GDM1 (cell line): ENCODE measurements at places on chromosomes 2 and 18.
A peak's percentile ranks its signal among the peaks of the same experiment; 100 is the strongest.

- no peak for DNase-seq
These were observed 23.3 kb downstream of the GNLY start for GRCh38 chr2:85717308-85718008.

DNA sequence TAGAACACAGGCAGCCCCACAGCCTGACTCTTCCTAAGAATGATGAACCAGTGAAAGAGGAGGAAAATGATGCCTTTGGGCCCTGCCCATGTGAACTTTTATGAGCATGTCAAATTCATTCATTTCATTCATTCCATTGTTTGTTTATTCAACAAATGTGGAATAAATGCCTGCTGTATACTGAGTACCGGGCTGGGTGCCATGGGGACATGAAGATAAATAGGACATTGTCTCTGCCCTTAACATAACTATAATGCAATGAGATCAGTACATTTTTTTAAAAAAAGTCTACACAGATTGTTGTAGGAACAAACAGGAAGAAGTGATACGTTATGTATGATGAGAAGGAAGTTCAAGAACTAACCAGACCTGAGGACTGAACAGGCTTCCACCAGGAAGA, 14.7 kb downstream of the MREG start:
- no peak for DNase-seq

GRCh38 chr2:3169106-3169870, 208.3 kb downstream of the EIPR1 start:
- no peak for DNase-seq

DNA sequence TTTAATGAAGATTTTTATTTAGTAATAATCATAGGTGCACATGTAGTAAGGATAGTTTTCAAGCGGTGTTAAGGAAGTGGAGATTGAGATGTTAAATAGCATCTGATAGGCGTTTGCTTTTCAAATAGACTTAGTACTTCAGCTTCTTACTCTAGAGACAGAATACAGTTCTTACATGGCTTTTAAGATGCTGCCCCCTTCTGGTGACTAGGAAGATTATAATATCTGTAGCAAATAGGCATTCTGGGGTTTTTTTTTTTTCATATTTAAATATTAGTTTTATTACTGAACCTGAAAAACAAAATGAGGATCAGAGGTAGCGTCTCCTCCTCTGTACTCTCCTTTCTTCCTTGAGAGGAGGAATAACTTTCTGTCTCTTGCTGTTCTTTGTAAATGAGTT, 100.2 kb downstream of the AGAP1 start:
- no peak for DNase-seq

DNA sequence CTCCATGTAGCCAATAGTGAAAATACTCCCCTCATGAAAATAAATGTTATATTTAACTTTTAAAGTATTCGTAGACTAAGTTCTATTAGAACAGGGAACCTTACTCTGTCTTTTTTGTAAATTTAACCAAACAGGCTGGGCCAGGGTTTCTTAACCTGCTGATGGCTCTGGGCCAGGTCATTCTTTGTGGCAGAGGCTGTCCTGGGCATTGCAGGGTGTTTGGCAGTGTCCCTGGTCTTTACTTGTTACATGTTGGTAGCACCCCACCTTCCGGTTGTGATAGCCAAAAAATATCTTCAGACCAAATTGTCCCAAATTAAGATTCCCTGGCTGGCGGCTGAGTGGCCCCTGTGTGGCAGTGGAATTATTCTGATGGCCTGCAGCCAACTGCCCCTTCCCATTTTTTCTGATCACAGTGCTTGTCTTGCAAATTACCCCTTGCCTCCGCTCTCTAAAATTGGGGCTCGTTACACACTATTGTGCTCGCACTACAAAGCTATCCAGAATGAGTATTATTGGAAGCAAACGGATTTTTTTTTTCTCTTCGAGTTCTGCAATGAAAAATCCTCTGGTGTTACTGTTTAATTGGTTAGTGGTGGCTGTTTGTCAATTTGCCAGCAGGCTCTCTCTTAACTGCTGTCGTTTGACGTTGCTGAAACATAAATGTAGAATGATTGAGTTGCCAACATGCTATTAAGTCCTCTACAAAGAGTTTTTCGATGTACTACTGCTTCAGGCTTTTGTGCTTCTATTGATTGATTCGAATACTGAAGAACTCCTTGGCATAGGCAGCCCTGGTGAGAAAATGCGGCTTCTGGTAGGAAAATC, 216.9 kb downstream of the SH3RF3 start:
- DNase-seq: no peak

- DNase-seq: no peak
These were observed 42.3 kb downstream of the SLC4A1AP start for GRCh38 chr2:27705851-27706622.

DNA sequence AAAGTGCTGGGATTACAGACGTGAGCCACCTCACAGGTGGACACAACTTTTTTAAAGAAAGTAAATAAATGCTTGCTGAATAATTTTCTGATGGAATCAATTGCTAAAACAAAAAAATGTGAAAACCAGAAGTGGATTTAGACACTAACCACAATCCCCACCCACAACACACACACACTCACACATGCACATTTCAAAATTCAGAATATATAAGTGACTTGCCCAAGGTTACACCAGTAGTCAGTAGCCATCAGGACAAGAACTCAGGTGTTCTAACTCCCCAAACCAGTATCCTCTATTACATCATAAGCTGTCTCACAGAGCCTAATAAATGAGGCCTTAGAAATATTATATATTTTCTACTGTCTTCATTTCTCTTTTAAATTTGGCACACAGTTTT, 1923.6 kb upstream of the PIK3C3 start:
- no peak for DNase-seq

GRCh38 chr2:182666674-182667314, 49.3 kb upstream of the DNAJC10 start:
- DNase-seq: no peak

- no peak for DNase-seq
These were observed 87.7 kb downstream of the TMEM18 start for GRCh38 chr2:589281-590130.

GRCh38 chr2:12106440-12107080, 360.1 kb downstream of the LPIN1 start:
- no peak for DNase-seq

GRCh38 chr2:28436525-28437051, 43.9 kb downstream of the FOSL2 start:
- DNase-seq: no peak

DNA sequence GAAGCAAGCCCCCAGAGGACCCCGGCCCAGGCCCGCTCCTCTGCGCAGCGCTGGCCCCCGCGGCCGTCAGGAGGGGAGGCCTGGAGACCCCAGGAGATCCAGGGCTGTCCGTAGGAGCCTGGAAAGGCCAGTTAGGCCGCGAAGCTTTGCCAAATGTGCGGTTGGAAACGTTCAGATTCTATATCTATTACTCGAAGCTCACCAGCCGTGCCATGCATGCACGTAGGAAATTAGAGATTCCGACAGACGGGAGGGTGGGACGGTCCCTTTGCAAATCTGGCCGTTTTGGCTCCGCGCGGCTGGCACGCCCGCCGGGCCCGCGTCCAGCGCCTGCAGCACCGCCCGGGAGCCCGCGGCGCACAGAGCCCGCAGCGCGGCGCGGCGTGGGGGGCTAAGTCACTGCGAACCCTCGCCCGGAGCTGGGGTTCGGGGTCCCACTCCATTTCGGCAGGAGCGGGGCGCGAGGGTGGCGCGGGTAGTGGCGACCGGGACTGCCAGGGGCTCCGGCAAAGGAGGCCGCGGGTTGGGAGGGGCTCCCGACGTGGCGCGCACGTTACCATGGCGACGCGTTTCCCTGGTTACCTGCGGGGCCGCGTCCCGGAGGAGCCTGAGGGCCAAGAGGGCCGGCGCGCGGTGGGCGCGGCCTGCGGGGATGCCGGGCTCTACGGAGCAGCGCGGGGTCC, 488.6 kb upstream of the SMIM21 start:
- no peak for DNase-seq

DNA sequence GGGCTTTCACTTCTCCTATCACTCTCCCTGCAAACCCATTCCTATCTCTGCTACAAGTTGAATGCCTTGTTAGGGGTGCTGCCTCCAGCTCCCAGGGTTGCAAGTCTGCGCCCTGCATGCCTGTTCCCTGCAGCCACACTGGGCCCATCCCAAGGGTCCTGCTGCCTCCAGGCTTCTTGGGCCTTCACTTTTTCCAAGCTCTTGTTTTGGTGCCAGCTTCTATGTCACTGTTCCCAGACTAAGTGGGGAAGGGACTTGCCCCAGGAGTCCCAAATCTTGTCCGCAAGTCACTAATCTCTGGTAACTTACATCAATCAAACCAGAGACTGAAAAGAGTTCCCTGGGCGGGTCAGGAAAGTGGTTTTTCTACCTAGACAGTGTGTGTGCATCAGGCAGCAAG, 65.4 kb downstream of the ZCCHC2 start:
- no peak for DNase-seq

- DNase-seq: no peak
These were observed 83.1 kb downstream of the NBEAL1 start for GRCh38 chr2:203097735-203098134.

DNA sequence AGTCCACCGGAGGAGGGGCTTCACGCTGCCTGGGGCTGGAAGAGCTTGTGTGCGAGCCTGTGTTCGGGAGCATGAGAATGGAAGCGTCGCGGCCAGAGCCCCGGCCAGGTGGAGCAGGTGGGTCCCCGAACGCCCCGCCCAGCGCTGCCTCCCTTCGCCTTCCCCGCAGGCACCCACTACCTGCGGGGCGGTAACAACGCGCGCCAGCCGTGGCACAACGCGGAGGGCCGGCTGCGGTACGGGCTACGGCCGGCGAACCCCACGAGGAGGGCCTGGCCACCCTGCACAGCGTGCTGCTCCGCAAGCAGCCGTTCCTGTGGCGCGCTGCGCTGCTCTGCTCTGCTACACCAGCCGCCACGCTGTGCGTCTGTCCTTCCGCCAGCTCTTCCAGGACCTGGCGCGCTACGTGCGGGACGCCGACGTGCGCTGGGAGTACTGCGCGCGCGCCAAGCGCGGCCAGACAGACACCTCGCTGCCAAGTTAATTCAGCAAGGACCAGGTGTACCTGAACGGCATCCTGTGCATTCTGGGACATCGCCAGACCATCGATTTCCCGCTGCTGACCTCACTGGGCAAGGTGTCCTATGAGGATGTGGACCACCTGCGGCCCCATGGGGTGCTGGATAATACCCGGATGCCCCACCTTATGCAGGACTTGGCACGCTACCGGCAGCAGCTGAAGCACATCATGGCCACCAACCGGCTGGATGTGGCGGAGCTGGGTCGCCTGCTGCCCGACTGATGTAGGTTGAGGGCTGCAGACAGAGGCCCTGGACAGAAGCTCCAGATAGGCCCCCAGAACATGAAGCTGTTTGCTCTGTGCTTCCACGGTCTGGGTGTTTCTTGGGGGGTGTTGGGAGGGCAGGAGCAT, 200.6 kb downstream of the NAPG start:
- no peak for DNase-seq

- peak; percentile 36 for DNase-seq
These were observed 105.6 kb upstream of the CD302 start for GRCh38 chr2:159903443-159904126.

DNA sequence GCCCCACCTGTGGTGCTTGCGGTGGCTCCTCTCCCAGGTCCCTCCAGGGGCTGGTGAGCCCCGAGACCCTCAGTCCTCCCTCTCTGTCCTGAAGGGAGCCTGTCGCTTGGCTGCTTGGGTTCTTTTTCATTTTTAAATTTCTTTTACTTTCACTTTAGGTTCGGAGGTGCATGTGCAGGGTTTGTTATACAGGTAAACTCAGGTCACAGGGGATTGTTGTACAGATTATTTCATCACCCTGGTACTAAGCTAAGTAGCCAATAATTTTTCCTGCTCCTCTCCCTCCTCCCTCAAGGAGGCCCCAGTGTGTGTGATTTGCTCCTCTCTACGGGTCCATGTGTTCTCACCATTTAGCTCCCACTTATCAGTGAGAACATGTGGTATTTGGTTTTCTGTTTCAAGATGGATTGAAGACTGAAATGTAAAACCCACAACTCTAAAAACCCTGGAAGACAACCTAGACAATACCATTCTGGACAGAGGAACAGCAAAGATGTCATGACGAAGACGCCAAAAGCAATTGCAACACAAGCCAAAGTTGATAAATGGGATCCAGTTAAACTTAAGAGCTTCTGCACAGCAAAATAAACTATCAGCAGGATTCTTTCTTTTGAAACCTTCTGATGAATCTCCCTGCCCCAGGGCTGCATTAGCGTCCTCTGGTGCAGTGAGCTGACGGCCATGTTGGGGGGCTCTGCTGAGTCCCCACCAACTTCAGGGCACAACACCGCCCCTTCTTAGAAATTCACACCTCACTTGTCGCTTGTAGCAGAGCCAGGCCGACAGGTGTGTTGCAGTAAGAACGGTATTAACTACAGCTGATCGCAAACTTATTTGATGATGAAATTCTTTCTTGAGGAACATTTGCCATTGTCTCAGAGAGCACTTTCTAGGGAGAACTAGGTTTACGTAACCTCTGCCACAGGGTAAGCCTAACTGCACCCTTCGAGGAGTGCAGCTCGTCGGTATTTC, 135.3 kb downstream of the ZNF236 start:
- DNase-seq: no peak

GRCh38 chr2:27270670-27271069, 4.6 kb upstream of the DNAJC5G start:
- DNase-seq: no peak

- DNase-seq: peak; percentile 18
These were observed 344.8 kb downstream of the TGIF1 start for GRCh38 chr18:3794537-3795348.

DNA sequence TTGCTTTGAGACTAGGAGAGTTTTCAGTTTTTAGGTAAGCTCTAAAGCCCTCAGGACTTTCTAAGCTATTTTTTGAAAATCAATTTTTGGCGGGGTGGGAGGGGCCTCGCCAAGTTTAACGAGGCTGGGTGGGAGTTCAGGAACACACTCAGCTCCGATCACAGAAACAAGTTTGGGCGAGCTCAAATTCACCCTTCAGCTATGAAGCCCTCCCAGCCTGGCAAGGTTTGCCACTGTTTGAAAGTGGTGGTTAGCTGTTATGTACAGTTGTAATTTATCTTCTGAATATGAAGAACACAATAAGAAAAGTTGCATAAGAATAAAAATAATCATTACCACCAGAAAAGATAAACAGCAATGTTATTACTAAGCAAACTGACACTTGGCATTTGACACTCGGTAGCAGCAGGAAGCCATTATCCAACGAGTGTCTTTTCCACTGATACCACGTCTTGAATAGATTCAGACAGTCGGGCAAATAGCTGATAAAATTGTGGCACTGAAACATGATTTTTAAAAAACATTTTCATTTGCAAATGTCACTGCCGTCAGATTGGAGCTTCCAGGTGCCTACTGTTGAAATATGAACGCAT, 59.8 kb downstream of the KCTD1 start:
- DNase-seq: no peak

- no peak for DNase-seq
These were observed 285.1 kb upstream of the SLC14A2 start for GRCh38 chr18:45330170-45330594.

DNA sequence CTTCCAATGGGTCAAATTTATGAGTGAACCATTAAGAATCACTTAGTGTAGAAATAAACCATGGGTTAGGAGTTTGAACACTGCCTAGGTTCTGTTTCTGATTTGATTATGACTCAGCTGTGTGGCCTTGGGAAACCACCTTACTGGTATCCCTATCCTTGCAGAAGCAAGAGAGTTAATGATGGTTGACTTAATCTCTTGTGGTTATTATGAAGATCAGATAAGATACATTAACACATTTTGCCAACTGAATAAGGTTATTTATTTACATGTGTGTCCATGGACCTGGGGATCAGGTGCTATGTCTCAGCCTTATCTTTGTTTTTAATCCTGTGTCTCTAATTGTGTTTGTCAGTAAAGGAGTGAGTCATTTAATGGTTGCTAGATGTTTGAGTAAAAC, 5.4 kb upstream of the KCNJ13 start:
- DNase-seq: no peak

- no peak for DNase-seq
These were observed 368.4 kb downstream of the MTX2 start for GRCh38 chr2:176637486-176638166.
